ENCODE measurements at places on chromosomes 16 and 17.

DNA sequence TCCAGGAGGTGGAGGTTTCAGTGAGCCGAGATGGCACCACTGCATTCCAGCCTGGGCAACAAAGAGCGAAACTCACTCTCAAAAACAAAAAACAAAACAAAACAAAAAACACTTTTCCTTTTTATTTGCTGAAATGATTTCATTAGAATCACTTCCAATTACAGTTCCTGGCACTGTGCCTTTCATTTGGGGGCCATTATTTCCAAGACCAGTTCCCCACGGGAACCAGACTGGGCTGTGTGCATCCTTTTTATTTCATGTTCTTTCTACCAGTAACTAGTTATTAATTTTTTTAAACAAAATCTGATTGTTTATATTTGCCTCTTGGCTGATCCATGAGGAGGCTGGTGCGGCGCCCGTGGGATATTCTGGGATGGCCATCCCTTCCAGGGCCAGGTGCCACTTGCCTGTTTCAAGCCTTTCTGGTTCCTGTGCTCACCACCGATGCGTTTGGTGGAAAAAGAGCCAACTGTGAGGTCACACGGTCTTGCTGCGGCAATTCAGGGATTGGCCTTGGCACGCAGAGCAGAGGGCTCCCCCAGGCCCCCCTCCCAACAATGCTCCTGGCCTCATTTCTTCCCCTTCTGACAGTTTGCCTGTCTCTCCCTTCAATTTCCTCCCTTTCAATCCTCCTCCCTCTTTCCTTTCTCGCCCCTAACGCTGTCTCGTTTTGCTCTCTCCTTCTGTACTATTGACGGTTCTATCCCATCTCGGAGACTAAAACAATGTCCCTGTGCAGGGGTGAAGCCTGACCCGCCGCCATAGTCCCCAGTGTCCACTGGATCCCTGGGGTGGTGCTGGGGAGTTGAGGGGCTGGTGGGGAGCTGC, 13.4 kb downstream of the UBALD1 start:
- DNase-seq, result no peak

DNA sequence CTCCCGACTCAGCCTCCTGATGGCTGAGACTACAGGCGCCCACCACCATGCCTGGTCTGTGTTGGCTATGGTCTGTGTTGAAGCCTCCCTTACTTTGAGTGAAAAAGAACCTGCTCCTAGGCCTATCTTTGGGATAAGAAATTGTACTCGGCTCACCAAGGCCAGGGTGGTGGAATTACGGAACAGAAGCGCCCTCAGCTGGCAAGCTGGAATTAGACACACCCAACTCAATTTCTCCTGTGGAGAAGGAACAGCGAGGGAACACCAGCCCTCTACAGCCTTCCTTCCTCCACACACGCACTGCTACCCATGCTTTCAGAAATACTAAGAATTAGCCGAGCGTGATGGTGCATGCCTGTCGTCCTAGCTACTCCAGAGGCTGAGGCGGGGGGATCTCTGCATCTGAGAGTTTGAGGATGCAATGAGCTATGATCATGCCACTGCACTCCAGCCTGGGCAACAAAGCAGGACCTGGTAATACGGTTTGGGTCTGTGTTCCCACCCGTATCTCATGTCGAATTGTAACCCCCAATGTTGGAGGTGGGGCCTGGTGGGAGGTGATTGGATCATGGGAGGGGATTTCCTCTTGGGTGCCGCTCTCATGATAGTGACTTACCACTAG, 40.1 kb upstream of the RBBP6 start:
- peak; percentile 36 for DNase-seq

- DNase-seq, result peak; percentile 3
Observed at GRCh38 chr17:16314189-16314588, 39.1 kb downstream of the CENPV start.

DNA sequence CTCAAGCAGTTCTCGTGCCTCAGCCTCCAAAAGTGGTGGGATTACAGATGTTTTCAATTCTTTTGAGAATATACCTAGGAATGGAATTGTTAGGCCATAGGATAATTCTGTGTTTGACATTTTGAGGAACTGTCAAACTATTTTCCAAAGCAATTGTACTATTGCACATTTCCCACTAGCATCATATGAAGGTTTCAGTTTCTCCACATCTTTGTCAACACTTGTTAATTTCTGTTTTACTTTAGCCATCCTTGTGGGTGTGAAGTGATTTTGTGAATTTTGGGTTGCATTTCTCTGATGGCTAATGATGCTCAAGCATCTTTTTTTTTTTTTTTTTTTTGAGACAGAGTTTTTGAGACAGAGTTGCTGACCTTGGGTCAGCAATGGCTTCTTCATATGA, 6.2 kb downstream of the NT5M start:
- DNase-seq, result peak; percentile 73

- DNase-seq, result no peak
Observed at GRCh38 chr16:55301385-55302008, 22.5 kb upstream of the IRX6 start.

DNA sequence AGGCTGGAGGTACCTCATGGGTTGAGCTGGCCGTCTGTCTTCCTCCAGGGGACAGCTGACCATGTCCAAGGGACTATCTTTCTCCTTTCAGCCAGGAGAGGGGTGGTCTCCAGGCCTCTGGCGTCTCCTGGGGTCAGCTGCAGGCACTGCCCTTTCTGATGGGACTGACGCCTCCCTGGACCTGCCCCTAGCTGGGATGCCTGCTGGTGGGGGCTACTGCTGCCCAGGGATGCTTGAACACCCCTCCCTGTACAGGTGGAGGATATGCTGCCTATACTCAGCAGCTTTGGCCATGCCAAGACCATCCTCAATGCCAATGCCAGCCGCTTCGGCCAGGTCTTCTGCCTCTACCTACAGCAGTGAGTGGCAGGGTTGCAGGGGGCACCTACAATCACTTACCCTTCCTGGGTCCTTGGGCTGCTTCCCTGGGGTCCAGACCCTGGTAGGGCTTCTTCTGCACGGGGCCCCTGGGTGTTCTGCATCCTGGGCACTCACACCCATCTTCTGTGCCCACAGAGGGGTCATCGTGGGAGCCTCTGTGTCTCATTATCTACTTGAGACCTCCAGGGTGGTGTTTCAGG, 4.2 kb downstream of the MYO15B start:
- DNase-seq, result no peak
